ENCODE measurements at places on chromosomes 1 and 21.

GRCh38 chr1:189431447-189431846 is 1046.2 kb downstream of the BRINP3 start:
- no peak for DNase-seq

GRCh38 chr1:28193701-28194161 is 17.2 kb upstream of the PTAFR start:
- no peak for DNase-seq

DNA sequence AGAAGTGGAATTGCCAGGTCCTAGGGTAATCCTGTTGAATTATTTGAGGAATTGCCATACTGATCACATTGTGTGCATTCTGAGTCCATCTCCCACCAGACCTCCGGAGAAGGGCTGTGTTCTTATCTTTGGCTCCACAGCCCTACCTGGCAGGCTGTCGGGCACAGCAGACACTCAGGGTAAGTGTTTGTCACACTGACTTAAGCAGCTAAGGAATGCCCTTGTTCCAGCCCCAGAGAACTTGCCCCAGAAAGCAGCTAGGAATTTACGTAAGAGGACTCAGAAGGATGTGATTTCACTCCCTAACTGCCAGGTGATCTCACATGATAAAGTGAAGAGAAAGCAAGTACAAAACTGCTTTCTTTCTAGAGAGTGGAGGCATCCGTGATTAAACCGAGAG is 21.0 kb downstream of the VASH2 start:
- no peak for DNase-seq

GRCh38 chr1:33167650-33168447 is 14.0 kb downstream of the TRIM62 start:
- DNase-seq: no peak

DNA sequence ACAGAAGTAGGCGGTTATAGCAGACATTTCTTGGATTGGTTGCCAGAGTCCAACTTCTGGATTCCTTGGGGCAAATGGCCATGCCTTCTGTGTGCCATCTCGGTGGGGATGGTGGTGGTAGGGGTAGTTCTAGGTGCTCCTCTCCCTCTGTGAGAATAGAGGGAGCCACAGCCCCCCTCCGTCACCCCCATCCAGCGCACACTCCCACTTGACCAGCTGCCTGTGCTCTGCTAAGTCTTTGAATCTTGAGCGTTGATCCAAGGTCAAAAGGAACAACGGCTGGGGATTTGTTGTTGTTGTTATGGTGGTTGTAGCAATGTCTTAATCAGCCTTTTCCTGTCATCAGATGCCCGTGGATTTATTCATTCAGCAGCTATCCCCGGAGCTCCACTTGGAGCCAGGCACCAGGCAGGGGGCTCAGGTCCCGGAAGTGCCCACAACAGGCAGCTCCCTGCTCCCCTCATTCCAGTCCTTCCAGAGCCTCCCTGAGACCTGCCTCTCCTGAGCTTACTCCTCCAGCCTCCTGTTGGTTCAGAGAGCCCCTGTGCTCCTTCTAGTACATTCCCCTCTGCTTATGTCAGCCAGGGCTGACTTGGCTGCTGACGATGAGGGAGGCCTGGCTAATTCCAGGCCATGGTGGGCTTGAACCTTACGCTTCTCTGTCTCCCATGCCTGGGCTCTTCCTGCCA is 146.6 kb upstream of the WNT4 start:
- DNase-seq: no peak

DNA sequence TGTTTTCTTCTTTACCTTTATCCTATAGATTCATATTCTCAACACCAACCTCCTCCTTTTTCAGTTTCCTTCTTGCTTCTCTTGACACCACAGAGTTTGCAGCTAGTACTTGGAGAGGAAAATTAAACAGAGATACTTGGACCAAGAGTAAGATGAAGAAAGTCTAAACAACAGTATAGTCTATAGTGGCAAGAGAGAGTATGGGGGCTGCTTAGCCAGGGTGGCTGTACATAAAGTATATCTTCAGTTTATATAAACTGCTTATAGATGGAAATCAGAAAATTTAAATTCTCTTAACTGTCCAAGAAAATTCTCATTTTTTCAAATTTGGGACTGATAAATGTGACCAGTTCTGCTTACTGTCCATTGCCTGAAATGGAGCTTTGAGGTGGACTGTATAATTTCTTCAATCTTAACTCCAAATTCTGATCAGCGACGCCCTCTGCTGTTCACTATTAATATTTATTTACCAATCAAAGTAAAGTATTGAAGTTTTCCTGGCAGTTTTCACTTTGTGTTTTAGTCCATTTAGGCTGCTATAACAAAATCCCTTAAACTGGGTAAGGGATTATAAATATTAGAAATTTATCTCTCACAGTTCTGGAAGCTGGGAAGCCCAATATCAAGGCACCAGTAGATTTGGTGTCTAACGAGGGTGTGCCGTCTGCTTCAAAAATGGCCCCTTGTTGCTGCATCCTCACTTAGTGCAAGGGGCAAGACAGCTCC is 14.8 kb upstream of the METTL18 start:
- DNase-seq: peak; percentile 35

- DNase-seq: no peak
Observed at GRCh38 chr1:54987427-54987826, 7.0 kb downstream of the TMEM61 start.

GRCh38 chr1:60185684-60186083 is 112.1 kb upstream of the C1orf87 start:
- DNase-seq: no peak

- peak; percentile 20 for DNase-seq
Observed at GRCh38 chr1:36703526-36704208, 221.0 kb upstream of the CSF3R start.

DNA sequence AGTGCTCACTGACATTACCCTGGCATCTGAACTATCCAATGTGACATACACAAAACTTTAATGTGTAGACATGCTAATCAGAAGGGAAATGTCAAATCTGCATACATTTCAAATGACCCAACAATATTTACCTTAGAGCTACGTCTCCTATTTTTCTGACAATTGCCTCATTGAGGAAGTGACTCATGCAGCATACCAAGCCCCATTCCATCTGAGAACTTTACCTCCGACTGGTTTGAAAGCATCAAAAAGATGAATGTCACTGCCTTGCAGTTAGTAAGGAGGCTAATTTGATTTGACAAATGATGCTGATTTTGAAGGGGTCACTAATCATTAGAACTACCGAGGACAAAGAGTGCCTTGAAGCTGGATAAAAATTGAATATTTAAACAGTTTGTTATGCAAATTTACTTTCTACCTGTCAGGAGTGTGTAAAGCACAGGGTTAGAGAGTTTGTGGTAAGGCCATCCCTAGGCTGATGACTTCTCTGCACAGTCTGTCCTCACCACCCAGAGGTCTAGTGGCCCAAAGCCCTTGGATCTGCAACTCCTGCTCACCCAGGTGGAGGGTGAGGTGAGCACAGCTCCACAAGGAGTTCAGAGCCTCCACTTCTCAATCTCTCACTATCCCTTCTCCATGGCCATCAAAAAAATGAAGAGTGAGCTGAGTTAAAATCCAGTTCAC is 500.3 kb upstream of the C1orf87 start:
- no peak for DNase-seq

DNA sequence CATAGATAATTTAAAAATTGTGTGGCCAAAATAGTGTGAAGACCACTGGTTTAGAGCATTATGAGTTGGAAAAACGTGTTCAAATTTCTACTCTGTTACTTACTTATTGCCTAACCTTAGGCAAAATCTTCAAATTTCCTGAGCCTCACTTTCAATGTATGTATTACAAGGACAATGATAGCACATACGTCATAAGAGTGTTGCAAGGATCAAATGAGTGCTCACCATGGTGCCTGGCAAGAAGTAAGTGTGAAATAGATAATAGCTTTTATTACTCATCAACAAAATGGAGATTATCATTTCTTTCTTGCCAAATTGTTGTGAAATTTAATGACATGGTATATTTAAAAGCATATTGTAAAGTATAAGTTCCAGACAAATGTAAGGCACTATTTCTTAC is 57.2 kb downstream of the FH start:
- no peak for DNase-seq

- DNase-seq: no peak
Observed at GRCh38 chr1:112826217-112826944, 111.2 kb upstream of the PPM1J start.

DNA sequence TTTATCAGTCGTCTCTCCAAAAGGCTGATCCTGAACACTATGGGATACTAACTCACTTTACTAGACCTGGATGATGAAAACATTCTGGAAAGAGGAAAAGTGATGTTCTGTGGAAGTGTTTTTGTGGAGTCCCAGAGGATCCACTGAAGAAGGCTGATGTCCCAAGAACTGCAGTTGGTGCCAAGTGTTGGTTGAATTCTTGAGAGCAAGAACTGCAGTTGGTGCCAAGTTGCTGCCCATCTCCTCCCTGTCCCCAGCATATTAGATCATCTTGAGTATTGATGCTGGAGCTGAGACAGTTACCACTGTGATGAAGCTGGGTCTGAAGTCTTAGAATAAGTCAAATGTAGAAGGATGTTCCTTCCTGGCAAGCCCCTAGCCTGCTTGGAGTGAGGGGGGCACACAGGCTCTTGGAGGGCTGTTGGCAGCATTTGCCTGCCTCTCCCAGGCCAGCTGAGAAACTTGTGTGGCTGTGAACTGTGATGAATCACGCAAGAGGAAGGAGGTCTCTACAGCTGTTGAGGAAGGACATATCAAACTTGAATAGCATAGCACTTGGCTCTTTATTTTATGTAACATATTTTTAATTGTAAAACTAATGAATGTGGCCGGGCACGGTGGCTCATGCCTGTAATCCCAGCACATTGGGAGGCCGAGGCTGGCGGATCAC is 48.1 kb downstream of the DNAJC6 start:
- no peak for DNase-seq

DNA sequence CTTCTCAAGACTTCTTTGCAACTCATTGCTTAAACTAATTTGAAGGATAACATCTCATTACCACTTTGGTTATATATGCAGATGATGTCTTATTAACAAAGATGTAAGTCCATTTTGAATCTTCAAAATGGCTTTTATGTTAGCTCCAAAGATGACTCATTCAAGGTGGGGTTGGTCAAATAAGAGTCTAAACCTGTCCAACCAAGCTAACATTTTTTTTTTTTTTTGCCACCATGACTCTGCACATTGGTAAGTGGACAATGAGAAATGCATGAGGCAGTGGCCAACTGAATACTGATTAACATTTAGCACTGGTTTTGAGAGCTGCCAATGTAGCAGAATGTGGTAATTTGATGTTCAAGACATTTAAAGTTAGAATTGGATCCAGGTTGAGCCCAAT is 278 bp upstream of the KRTAP27-1 start:
- no peak for DNase-seq

DNA sequence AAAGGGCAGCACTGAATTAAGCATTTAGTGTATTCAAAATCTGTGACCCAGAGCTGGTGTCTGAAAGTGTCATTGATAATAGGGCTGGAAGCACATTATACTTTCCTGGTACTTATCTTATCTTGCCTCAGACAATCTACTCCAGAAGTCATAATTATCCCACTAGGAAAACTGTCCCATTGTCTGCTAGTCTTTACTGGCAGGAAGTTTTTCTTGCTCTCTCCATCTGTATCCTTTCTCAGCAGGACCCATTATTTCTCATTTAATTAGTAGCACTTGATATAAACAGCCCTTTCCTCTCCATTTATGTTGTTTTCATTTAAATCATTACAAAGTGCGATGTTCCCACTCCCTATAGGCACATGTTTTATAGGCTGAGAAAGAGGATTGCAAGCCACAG is 36.5 kb upstream of the BARHL2 start:
- no peak for DNase-seq

DNA sequence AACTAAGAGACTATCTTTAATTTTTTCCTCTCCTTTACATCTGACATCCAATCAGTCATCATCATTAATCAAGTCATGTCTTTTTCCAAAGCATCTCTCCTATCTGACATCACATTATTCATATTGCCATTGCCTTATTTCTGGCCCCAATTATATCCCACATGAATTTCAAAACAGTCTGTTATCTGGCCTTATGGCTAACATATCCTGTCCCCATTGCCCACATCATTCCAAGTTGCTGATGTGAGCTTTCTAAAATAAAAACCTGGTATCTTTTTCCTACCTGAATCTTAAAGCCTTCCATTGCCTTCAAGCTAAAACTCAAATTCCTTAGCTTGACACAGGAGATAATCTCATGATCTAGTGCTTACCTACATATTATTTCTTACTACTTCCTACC is 283.9 kb downstream of the LRRC40 start:
- no peak for DNase-seq

DNA sequence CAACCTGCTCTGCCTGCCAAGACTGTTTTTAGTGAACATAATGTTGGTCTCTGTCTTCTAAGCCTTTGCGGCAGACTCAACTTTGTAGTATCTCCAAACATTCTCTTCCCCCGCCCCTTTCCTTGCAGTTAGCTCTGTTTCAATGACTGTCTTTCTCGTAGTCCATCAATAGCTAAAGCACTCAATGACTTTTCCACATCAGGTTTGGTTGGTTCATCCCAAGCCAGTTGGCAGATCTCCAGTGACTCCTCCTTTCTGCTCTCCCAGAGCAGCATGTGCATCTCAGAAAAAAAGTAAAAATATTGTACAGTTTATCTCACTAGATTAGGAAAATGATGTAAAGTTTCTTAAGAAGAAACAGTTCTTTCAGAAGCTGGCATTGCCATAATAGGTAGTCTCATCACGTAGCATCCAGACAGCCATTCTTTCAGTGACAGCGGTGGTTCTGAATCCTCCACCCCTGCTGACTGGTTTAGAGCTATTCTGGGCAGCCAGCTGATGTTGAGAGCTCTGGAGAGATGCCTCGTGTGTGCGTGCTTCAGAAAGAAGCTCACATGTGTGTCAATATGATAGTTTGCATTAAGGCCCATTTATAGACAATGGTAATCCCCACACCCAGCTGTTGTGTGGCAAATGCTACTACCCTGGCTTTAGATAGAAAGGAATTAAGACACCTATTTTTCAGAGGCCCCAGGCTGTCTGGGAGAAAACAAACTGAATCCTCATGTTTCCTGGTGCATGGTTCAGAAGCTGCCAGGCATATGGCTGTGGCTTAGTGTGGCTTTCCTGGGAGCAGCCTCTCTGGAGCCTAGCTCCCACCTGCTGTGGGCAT is 53.2 kb downstream of the CNN3 start:
- DNase-seq: no peak

GRCh38 chr1:110607536-110608230 is 1.5 kb upstream of the KCNA2 start:
- no peak for DNase-seq
